ENCODE measurements at places on chromosomes 16 and 17. TPM values are rescaled to one million over a fixed set of nuclear protein-coding genes. Genes with fewer than 3 reads are reported as not detected.
A peak's percentile ranks its signal among the peaks of the same experiment; 100 is the strongest.

Gene C1QTNF1
- total RNA-seq, result 439 TPM

DNA sequence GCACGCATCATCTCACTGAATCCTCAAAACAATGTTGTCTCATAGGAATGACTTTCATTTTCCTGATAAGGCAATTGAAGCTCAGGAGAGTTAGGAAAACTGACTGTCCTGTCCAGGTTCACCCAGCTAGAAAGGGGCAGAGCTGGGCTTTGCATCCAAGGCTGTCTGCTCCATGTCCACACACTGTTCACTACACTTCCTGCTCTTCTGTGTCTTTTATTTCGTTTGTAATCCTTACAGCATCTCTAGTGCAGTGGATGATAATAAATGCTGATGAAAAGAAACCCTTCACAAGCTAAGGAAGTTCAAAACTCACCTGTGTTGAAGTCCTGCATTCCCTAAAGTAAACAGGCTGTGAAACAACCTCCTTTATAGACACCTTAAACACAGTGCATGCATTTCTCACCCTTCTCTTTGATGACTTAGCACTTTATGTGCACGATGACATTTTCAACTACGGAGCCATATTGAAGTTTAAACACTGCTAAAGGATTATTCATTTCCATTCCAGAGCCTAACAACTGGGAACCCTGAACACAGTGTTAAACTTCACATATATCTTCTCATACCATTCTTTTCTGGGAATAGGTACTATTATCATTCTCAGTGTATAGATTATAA lies 31.0 kb upstream of the GPR139 start:
- no peak for DNase-seq

DNA sequence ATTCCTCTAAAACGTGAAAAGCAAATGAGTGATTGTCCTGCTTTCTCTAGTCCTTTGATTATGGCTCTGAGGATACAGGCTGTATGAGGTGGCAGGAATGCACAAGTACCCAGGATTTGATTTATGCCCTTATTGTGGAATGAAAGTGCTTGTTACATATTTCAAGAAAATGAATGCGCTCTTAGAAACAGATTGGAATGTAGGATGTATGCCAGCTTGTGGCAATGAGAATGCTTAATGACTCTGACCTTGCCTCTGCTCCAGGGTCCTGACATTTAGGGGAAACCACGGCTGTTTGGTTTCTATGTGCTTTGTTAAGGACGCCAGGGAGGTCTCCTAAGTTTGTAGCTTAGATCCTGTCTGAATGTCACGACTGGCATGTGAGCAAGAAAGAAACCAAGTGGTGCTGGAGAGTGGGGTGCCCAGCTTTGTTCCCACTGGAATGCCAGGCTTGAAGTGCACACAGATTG lies 22.0 kb downstream of the PRCD start:
- DNase-seq, result no peak

Gene RFFL
- total RNA-seq, result 25.0 TPM

Gene SRSF2
- total RNA-seq, result 134 TPM

GRCh38 chr17:78438694-78439325 lies 60.4 kb downstream of the PGS1 start:
- DNase-seq, result no peak

Gene AURKB
- total RNA-seq, result 0.81 TPM

- DNase-seq, result no peak
Observed at GRCh38 chr16:8866118-8866883, 2.5 kb downstream of the CARHSP1 start.

GRCh38 chr16:50457423-50457822 lies 88.6 kb upstream of the BRD7 start:
- DNase-seq, result no peak

Gene CACNG5
- not detected for total RNA-seq

DNA sequence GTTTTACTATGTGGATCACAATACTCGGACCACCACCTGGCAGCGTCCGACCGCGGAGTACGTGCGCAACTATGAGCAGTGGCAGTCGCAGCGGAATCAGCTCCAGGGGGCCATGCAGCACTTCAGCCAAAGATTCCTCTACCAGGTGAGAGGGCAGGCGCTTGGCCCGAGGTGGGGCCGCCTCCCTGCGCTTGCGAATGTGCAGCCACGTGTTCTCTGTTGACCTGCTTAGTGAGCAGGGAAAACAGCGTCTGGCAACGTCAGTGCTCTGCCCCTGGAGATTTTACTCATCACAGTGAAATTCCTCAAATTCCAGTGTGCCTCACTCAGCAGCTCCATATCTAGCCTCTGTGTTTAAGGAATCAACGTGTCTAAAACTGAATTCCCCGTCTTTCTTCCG lies 33.4 kb upstream of the CLEC18A start:
- peak; percentile 84 for DNase-seq

- no peak for DNase-seq
Observed at GRCh38 chr16:67188323-67188722, 1.6 kb downstream of the EXOC3L1 start.

GRCh38 chr16:69017036-69017783 lies 88.2 kb upstream of the HAS3 start:
- no peak for DNase-seq

- no peak for DNase-seq
Observed at GRCh38 chr17:35052241-35052610, 11.3 kb downstream of the RFFL start.

DNA sequence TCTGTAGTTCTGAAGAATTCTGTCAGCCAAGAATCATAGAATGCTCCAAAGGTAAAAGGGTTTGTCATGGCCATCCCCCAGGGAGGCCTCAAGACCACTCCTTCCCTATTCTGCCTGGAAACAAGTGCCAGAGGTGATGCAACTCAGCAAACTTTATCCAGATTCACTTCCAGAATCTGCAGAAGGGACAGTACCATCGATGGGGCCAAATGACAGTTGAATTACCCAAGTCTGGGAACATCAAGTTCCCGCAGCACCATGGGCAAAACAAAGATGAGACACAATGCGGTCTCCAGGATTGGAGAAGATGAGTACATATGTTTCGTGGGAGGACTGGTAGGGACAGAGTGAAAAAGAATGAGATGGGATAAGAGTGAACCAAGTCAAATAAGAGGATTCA lies 13.7 kb upstream of the TAT start:
- no peak for DNase-seq

DNA sequence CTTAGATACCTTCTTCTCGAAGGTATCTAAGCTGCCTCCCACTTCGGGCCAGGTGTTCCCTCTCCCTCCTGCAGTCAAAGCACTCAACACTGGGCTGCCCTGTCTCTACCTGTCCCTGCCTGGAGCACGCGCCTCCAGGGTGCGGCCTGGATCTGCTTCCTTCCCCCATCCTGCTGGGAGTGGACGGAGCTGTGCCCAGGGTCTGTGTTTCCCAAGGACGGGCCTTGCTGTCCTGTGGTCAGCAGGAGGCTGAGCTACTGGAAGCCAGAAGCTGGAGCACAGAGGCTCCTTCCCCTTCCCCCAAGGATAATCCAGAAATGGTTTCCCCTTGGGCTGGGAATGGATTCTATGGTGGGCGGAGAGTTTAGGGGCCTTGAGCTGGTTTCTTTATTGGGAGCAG lies 16.7 kb downstream of the LLGL2 start:
- DNase-seq, result no peak

Gene TMEM238L
- total RNA-seq, result not detected

Gene MAPT
- total RNA-seq, result 1.3 TPM

Gene ZNF771
- 7.4 TPM for total RNA-seq

GRCh38 chr17:57663326-57664070 lies 81.6 kb downstream of the CCDC182 start:
- no peak for DNase-seq

Gene TMC5
- total RNA-seq, result not detected

- DNase-seq, result no peak
Observed at GRCh38 chr17:39306509-39307212, 80.9 kb upstream of the STAC2 start.

GRCh38 chr16:56246051-56246817 lies 54.9 kb downstream of the GNAO1 start:
- no peak for DNase-seq

DNA sequence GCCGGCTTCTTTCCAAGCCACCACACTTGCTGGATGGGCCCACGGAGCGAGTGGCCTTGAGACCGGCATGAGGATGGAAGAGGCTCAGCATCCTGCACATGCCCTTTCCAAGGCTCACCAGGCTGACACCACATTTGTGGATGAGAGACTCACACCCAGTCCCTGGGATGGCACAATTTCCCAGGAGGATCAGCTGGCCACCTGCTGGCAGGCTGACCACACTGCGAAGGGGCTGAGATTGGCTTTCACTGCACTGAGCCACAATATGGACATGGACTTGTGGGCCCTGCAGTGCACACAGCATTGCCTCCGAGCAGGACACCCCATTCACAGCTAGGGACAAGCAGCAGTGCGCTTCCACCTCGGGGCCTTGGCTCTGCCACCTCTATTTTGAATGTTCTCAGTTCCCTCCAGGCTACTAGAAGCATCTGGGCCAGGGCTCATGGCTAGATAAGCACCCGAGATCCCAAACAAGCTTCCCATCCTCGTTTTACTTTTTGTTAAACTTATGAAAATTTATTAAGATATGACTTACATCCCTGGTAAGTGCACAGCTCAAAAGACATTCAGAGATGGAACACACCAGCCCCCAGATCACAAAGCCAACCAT lies 25.3 kb upstream of the KSR1 start:
- peak; percentile 64 for DNase-seq

DNA sequence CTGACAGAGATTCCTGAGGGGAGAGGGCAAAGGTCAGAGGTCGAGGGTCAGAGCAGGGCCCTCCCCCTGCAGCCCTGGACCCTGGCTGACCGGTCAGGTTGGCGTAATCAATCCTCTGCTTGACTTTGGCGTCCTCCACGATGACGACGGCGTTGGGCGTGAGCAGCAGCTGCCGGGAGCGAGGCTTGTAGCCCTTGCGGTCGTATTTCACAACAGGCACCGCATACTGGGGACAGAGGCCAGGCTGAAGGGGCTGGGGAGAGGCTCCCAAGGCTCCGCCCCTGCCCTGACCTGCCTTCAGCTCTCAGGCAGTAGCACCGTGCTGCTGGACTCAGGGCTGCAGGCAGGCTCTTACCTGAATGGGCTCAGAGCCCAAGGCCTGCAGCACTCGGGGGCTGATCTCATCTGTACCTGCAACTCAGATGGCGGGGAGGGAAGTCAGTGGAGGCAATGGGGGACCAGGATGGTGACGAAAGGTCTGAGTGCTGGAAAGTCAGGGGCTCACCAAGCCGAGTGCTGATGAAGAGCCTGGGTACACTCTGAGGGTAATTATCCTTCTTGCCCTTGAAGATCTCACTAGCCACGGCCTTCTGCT lies 12.0 kb upstream of the CRK start:
- no peak for DNase-seq

GRCh38 chr16:26071101-26071866 lies 379.5 kb downstream of the HS3ST4 start:
- no peak for DNase-seq

- DNase-seq, result peak; percentile 68
Observed at GRCh38 chr16:77212741-77213541, 13.7 kb downstream of the SYCE1L start.

DNA sequence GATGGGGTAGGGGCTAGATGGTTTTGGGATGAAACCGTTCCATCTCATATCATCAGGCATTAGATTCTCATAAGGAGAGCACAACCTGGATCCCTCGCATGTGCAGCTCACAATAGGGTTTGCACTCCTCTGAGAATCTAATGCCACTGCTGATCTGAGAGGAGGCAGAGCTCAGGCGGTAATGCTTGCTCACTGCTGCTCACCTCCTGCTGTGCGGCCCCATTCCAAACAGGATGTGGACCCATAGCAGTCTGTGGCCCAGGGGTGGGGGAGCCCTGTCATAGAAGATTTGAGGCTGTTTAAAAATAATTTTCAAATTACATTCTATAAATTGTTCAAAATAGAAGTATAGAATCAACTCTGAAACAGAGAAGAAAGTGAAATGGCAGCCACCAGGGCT lies 50.8 kb downstream of the PHKB start:
- DNase-seq, result no peak

GRCh38 chr17:5558815-5559785 lies 25.2 kb downstream of the NLRP1 start:
- no peak for DNase-seq

Gene RHBDL3
- 0.29 TPM for total RNA-seq

Gene PRSS33
- total RNA-seq, result not detected

DNA sequence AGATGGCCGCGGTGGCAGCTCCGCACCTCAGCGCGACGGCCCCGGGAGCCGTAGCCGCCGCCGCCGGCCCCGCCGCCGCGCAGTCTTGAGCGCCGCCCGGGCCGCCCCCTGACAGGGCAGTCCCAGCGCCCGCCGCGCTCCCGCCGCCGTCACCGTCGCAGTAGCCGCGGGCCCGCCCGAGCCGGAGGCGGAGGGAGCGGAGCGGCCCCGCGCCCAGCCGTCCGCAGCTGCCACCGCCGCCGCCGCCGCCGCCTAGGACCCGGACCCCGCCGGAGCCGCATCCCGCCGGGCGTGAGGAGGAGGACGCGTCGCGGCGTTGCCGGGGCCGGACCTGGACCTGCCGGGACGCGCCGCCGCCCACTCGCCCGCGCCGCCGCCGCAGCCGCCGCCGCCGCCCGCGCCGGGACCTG lies 218 bp downstream of the TNRC6C start:
- peak; percentile 81 for DNase-seq

DNA sequence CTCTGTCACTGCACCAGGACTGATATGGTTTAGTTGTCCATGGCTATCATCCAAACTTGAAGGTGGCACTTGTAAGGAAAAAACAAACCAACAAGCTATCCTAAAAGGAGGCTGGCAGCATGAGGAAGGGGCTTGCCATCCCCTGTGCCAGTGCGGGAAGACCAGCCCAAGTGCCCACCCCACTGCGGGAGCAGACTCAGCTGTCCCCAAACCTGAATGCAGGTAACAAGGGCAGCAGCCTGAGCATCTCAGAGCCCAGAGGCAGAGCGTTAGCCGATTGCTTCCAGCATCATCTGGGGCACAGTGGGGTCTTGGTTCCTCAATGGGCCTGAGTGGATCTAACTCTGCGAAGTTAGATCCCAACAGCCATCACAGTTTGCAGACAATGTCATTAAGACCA lies 29.2 kb upstream of the C16orf78 start:
- no peak for DNase-seq

GRCh38 chr17:50766222-50767023 lies 895 bp downstream of the ANKRD40CL start:
- DNase-seq, result no peak

DNA sequence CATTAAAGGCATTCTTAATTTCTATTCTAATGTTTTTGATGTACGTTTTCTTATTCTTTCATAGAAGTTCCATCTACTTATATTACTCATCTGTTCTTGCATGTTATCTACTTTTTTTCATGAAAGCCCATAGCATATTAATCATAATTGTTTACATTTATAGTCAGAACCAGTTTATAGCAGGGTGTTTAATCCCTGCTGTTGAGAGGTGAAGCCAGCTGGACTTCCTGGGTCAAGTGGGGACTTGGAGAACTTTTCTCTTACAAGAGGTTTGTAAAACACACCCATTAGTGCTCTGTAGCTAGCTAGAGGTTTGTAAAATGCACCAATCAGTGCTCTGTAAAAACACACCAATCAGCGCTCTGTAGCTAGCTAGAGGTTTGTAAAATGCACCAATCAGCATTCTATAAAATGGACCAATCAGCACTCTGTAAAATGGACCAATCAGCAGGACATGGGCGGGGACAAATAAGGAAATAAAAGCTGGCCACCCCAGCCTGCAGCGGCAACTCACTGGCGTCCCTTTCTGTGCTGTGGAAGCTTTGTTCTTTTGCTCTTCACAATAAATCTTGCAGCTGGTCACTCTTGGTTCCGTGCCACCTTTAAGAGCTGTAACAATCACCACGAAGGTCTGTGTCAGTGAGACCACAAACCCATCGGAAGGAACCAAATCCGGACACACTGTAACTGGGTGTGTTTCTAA lies 120.6 kb downstream of the TANC2 start:
- DNase-seq, result no peak

GRCh38 chr16:79901522-79901921 lies 301.0 kb upstream of the MAF start:
- no peak for DNase-seq

Gene PRM1
- not detected for total RNA-seq

Data from aorta (tissue), 5 donors.